D341Med (cell line): ENCODE measurements at places on chromosomes 4 and X.

- no peak for DNase-seq
These were observed 313.7 kb downstream of the ARHGAP24 start for GRCh38 chr4:85788604-85789003.

DNA sequence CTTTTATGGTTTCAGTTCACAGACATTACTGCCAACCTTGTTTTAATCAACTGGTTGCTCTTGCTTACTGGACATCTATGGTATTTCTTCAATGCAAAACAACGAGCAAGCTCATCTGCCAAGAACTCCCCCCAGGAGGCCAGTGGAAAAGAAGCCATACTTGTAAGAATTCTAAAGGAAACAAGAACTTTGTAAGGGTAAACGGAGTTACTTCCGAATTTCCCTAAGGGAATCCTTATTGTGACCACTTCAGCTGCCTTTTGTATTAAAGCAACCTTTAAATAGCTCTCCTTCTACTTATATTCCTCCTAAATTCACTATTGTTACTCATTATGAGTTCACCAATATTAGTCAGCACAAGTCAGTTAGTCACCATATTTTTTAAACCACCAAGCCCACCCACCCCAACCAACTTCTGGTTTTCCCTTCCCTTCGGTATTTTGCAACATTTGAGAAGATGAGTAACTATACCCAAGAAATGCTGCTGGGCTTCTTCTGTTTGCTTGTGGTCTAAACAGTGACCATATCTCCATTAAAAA is 602.8 kb upstream of the DIPK2B start:
- DNase-seq, result no peak

DNA sequence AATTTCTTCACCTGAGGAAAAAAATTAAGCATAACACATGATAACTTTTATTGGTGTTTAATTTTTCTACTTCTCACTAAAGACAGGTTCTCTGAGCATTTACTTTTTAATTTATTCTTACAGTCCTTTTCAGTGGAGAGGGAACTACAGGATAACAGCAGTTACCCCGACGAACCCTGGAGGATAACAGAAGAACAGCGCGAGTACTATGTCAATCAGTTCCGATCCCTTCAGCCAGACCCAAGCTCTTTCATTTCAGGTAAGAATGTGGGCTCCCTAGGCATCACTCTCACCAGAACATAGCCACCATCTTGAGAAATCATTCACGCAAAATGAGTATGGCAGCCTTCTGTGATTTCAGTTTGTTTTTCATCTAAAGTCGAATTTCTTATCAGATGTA is 100.8 kb downstream of the REPS2 start:
- no peak for DNase-seq

- DNase-seq, result no peak
These were observed 459.1 kb downstream of the SH2D1A start for GRCh38 chrX:124805486-124805885.

- no peak for DNase-seq
These were observed 536.8 kb upstream of the CPEB2 start for GRCh38 chr4:14465507-14465906.

DNA sequence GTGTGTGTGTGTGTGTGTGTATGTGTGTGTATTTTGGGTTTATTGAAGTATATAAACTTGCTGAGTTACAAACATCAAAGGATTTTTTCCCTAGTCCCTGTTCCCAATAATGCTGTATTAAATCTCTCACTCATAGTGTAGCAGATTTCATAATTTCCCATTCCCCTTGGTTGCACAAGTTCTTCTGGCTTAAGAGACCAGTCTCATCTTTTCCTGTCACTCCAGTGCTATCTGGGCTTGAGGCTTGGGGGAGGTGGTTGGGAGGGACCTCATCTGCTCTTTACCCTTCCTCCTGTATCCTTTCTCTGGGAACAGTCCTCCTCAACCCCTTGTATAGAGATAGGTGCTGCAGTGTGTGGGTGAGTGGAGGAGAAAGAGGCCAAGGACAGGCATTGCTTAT is 285.4 kb upstream of the BOD1L1 start:
- DNase-seq, result no peak

DNA sequence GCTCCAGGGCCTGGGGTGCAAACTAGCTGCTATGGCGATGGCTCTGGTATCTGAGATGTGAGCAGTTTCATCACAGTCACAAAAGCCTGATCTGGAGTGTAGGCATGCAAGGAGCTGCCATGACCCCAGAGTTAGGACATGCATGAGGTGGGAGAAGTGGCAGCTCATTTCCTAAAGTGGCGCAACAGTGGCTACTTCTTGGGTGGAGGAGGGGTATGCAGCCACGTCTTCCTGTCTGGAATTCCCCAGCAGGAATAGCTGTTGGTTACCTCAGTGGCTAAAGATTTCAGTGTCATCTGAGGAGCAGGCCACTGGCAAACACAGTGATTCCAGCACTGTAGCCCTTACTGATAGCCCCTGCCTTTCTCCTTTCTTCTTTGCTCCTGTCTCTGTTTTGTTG is 1382.5 kb downstream of the C4orf33 start:
- DNase-seq, result no peak

GRCh38 chrX:4909348-4909747 is 1195.9 kb upstream of the PRKX start:
- no peak for DNase-seq

DNA sequence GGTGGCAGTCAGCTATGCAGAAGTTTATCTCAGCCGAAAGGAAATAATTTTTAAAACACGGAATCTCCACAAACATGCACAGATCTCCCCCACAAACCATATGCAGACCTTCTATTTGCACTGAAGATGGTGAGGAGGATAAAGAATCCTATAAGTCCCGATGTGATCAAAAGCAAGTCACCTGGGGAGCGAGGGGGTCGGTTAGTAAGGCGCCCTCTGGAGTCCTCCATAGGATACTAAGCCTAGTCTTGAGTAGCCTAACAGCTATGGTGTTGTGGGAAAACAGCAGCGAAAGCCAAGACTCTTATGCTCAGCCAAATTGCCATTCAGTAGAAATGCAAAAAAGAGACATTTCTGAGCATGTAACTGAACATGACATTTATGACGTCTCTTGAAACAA is 210.9 kb downstream of the FRMPD4 start:
- no peak for DNase-seq

GRCh38 chrX:151694661-151695582 is at the start of gene PRRG3:
Gene PRRG3 (plus strand): TSS chrX:151695458. CDS start chrX:151698815, 3,357 bp downstream.
- no peak for DNase-seq

GRCh38 chr4:123480706-123481418 is 84.3 kb downstream of the SPRY1 start:
- DNase-seq, result no peak

- DNase-seq, result no peak
These were observed 290.1 kb upstream of the PCDH7 start for GRCh38 chr4:30429813-30430761.

DNA sequence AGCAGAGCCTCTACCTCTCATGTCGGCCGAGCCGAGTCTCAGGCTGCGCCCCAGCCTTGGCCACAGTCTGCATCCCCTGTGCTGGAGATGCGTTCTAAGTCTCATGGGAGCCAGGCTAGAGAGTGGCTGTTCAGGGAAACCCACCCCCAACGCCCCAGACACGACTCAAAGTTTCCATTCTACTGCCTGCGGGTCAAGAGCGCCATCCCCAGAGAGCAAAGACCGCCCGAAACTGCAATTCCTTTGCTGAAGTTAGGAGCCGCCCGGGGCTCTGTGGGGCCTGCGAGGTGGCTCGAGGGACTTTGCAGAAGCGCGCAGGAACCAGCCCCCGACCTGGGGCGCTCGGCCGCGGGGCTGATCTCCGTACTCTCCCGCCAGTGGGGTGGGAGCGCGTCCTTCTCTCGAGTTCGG is 10.0 kb upstream of the ELF4 start:
- DNase-seq, result no peak

DNA sequence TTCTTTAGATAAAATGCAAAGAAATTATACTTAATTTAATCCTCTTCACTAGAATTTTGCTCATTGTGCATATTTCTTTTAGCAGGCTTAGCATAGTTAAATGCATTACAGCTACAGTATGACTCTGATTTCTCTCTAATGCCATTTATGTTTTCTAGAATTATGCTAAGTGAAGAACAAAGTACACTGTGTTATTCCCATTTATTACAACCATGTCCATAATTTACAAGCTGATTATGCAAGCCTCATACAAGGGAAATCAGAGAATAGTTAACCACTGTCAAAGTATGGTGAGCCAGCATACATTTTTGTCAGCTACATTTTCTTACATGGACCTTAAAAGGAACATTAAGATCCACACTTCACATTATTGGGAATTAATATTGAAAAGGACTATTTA is 99.1 kb downstream of the MAB21L2 start:
- no peak for DNase-seq

GRCh38 chr4:2341261-2341841 is 77.1 kb downstream of the ZFYVE28 start:
- no peak for DNase-seq

GRCh38 chr4:174135530-174135929 is 147.9 kb downstream of the FBXO8 start:
- no peak for DNase-seq

GRCh38 chrX:40012039-40012867 is 85.5 kb downstream of the BCOR start:
- DNase-seq, result no peak

DNA sequence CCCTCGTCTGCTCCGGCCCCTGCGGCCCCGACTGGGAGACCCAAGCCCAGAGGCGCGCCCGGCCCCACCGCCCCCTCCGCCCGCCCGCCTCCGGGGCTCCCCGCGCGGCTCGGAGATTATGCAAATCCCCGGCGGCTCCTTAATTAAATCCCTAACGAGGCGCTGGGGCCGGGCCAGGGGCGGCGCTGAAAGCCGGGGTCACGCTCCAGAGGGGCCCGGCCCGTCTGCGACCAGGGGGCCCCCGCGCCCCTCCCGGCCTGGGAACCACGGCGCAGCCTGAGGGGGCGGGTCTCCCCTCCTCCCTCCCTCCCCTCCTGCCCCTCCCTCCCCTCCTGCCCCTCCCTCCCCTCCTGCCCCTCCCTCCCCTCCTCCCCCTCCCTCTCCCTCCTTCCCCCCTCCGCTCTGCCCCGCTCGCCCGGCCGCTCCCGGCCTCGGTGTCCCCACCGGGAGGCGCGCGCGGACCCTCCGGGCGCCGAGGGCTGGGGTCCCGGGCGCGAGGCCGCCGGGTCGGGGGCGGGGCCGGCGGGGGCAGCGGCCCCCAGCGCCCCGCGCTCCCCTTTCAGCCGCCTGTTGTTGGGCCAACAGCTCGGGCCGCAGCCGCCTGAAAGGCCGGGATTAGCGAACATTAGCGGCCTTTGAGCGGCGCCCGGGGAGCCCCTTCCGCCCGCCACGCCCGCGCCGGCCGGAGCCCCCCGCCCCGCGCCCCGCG is 25.9 kb upstream of the FGFR3 start:
- peak; percentile 90 for DNase-seq

DNA sequence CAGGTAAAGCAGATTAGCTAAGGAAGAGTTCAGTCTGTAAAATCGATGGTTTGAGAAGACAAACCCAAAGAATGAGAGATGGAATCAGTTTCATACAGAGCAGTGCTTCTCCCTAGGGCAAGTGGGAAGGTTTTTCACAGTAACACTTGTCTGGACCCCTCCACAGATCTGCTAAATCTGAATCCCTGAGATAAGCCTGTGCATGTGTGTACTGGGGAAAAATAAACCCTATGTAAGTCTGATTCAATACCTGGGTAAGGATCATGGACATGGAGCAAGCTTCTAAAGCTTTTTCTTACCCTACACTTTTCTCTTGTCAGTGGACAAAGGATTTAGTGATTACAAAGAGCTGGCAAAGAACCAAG is 13.6 kb downstream of the ELOVL6 start:
- DNase-seq, result no peak

- DNase-seq, result no peak
These were observed 149.0 kb downstream of the MID1 start for GRCh38 chrX:10471418-10471817.

- DNase-seq, result peak; percentile 24
These were observed 67.3 kb upstream of the VBP1 start for GRCh38 chrX:155148724-155149537.

DNA sequence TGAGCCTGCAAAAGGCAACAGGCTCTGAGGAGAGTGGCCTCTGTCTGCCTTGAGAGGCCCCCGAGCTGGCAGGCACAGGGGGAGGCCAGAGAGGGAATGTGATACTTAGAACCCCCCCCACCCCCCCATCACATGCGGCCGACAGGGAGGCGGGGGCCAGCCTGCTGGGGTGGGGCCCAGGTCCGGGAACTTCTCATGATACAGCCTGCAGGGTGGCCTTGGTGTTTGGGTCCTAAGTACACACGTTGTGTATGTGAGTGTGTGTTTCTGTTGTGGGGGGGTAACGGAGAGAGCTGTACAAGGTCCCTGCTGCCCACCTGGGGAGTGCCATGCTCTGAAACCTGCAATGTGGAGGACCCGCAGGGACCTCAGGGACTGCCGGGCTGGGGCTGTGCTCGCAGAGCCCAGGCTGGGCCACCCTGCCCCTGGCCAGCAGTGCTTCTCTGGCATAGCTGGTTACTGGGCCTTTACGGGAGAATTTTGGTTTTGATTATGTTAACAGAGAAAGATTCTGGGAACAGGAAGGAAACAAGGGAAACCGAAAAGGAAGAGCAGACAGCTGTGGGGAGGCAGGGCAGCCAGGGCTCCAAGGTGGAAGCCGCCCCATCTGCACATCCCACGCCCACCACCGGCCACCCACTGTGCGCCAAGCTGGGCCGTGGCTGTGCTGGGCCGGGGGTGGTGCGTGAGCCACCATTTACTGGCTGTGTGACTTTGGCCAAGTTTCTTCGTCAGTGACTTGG is 19.9 kb downstream of the SH3BP2 start:
- DNase-seq, result no peak

GRCh38 chr4:41749631-41750039 is 1.1 kb upstream of the PHOX2B start:
- DNase-seq, result no peak
